ENCODE measurements at places on chromosomes 16 and 17. TPM values are rescaled to one million over a fixed set of nuclear protein-coding genes. Genes with fewer than 3 reads are reported as not detected.

DNA sequence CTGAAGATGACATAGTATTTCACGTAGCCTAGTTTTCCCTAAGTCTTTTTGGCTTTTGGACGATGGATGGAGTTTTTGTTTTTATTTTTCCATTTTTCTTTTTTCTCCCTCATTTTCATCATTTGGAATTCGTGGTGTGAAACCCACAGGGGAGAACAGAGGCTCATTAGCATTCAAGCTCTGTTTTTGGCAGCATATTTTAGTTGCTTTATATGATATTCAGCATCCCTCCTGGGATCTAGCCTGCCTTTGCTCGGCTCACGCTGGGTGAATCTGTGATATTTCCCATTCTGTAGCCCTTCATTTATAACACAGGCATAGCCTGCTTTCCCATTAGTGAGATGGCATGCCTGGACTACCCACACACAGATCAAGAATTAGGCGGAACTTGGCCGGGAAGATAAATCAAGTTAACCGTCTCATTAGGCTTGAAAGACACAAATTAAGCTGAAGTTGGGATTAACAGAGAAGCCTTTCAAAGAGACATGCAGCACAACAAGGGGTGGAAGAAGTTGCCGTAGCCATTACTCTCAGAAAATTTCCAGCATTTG lies 20.1 kb upstream of the CLEC19A start:
- no peak for DNase-seq

DNA sequence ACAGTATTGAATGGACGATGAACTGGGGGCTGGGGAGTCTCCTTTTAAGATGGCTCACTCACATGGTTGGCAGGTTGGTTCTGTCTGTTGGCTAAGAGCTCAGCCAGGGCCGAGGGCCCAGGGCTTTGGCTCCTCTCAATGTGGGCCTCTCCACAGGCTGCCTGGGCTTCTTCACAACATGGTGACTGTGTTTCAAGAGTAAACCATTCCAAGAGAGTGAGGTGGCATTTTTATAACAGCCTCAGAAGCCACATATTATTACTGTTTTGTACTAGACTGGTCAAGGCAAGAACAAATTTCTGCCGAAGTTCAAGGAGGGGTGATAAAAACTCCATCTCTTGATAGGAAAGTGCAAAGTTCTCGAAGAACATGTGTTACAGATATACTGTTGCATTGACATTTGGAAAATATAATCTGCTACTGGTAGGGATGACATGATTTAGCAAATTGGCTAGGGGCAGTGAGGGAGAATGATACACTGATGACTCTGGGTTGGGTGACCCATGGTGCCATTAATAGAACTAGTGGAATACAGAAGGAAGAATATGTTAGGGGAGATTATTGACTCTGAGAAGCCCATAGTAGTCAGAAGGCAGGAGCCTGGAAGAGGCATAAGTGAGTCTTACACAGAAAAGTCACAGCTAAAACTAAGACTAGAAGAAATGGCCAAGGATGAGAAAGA lies 13.7 kb downstream of the KRABD2 start:
- no peak for DNase-seq

DNA sequence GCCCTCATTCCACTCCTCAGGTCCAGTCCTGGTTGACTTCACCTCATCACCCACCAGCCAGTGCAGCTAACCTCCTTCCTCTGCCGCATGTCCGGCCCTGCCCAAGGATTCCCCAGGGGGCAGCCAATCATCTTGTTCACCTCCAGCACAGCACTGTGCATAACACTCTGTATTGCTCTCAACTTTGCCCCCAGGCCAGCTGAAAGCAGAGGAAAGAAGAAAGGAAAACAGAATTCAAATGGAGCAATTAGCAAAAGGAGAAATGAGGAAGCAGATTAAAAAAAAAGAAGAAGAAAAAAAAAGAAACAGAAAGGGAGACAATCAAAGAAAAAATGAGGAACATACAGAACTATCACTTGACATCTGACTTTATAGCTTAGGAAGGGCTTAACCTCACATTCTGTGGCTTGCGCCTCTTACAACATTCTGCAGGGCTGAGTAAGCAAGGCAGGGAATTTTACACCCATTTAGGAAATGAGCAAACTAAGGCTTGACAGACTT lies 26.1 kb downstream of the GAS7 start:
- DNase-seq = no peak

- no peak for DNase-seq
Observed at GRCh38 chr16:78619811-78620210, 520.4 kb downstream of the WWOX start.

DNA sequence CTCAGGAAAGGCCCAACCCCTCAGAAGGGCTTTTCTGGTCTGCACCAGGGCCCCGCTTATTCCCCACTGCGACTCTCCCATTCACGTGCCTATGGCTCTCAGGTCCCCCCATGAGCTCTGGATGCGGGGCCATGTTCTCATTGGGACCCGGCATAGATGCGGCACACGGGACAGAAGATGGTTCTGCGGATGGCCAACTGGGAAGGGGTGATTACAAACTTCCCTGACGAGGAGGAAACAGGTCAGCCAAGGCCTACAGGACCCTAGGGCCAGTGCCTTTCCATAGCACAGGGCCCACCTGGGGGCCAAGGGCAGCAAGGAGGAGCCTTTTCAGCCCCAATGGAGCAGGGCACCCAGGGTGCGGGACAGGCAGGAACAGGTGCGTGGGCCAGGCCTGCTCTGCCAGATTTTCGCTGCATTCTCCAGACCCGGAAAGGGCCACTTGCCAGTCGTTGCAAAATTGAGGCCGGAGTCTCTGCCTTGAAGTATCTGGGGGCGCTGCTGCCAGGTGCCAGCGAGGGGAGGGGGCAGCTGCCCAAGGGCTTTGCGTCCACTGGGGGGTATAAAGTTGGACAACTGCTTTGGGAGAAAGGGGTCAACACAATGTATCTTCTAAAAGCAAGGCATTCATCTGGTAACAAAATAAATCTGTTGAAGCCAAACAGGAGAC lies 20.5 kb downstream of the SLC7A5 start:
- no peak for DNase-seq

GRCh38 chr17:27354051-27354490 lies 60.2 kb downstream of the WSB1 start:
- DNase-seq = no peak

GRCh38 chr17:28113269-28113668 lies 70.8 kb downstream of the NLK start:
- DNase-seq = peak; percentile 37

DNA sequence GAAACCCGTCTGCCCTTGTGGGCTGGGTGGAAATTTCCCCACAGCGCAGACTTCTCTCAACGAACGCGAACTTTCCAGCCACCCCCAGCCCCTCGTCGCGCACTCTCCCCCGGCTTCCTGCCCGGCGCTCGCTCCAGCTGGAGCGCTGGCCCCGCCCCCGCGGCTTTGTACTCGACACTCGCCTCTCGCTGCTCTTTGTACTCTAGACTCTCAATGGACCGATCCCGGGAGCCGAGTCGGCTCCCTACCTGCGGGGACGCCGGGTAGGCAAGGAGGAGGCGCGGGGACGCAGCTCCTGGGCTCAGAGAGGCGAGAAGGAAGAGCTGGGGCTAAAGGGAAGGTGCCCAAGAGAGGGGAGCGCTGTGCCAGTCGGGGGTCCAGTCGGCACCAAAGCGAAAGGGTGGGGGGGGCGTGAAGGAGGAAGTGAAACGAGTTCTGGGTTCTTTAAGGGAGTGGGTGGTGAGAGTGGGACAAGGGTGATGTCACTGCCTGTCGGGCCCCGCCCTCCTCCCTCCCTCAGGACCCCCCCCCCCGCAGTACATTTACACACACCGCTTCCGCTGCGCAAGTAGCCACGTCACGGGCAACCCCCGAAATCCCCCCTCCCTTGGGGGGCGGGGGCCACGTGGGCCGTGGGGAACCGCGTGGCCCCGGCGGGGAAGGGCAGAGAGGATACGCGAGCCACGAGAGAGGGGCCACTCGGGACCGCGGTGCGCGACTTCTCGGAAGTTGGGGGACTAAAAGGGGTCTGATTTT lies 9.7 kb downstream of the KDM6B start:
- DNase-seq = peak; percentile 87

DNA sequence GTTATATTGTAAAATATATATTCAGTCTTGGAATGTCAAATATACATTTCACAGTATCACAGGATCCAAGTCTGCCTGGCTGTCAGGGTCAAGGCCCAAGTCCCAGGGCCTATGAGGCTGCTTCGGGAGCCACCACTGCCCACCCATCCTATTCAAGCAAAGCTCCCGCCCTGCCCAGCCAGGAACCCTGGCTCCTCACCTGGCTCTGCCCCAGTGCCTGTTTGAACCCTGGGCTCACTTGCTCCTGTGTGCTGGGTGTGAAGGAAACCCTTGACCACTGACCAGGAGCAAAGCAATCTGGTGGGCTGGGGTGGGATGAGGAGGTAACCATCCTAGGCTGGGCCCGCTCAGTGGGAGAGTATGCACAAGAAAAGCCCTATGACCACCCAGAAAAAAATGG lies 27.0 kb downstream of the ITGAE start:
- no peak for DNase-seq

DNA sequence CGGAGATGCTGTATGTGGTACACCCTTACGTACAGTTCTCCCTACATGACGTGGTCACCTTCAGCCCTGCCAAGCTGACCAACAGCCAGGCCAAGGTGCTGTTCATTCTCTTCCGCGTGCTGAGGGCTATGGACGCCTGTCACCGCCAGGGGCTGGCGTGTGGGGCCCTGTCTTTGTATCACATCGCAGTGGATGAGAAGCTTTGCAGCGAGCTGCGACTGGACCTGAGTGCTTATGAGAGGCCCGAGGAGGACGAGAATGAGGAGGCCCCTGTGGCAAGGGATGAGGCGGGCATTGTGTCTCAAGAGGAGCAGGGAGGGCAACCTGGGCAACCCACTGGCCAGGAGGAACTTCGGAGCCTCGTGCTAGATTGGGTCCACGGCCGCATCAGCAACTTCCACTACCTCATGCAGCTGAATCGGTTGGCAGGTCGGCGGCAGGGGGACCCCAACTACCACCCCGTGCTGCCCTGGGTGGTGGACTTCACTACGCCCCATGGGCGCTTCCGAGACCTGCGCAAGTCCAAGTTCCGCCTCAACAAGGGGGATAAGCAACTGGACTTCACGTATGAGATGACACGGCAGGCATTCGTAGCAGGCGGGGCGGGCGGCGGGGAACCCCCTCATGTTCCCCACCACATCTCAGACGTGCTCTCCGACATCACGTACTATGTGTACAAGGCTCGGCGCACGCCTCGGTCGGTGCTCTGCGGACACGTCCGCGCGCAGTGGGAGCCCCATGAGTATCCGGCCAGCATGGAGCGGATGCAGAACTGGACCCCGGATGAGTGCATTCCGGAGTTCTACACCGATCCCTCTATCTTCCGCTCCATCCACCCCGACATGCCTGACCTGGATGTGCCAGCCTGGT lies 1.4 kb downstream of the WDR81 start:
- DNase-seq = no peak

DNA sequence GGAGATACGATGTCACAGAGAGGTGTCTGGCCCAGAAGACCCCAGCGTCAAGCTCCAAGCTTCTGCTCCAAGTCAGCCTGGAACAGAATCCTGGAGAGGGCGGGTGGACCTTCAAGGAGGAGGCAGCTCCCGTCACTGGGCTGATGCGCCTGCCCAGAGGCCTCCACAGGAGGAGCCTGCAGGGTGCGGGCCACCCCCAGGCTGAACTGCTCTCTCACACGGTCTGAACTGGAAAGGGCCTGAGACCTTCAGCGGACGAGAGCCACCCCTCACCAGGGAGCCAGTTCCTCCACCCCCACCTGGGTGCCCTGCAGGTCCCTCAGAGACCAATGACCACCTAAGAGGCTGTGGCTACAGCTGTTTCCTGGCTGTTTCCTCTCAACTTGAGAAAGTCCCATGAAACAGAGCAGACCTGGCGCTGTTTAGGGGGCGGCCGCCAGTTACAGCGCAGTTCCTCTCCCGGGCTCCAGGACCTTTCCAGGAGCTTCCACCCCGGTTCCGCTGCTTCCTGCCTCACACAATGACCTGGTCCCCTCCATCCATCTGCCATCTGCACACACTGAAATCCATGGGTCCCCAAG lies 36.0 kb upstream of the KLHDC4 start:
- DNase-seq = no peak

GRCh38 chr17:9192010-9192409 lies 170.7 kb downstream of the NTN1 start:
- peak; percentile 55 for DNase-seq

GRCh38 chr16:85202631-85203461 lies 90.6 kb upstream of the CIBAR2 start:
- peak; percentile 96 for DNase-seq

GRCh38 chr16:1615761-1616160 lies 3.6 kb downstream of the CRAMP1 start:
- peak; percentile 9 for DNase-seq

- no peak for DNase-seq
Observed at GRCh38 chr17:15909481-15909991, 35.4 kb upstream of the ADORA2B start.

DNA sequence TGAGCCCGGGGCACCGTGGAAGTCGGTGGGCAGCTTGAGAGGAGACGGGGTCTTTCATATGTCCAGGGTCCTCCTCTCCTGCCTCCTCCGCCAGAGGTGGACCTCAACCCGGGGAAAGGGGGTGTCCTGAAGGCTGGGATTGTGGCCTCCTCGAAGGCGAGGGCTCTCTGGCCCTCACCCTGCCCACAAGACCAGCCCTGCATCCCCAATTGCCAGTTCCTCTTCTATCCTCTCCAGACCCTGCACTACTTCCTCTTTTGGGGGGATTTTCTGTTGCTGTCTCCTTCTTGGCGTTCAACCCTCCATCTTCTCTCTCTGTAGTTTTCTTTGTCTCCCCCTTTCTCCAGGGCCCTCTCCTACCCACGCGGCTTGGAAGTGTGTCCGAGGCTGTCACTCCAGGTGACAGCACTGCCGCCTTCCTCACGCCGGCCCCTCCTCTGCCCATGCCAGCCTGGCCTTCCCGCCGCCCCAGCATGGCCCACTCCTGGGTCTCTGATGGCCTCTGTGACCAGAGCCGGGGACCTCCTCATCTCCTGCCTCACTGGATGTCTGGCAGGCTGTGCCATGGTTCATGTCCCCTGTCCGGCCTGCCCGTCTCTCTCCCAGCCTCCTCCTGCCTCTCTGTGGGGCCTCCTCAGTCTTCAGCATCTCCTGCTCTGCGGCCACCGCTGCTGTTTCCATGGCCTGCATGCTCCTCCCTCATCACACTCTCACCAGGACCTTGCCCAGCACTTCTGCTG lies 2.4 kb upstream of the ITGAX start:
- no peak for DNase-seq

- DNase-seq = peak; percentile 97
Observed at GRCh38 chr17:27446569-27447301, 9.5 kb upstream of the KSR1 start.

- DNase-seq = peak; percentile 70
Observed at GRCh38 chr16:72561-73548, at the start of gene RHBDF1. Gene RHBDF1, minus strand, starts transcription at chr16:72631. Its CDS starts 7,616 bp downstream, at chr16:65015.

The CD300LB gene
- total RNA-seq = 1.2 TPM

The CDIP1 gene
- 12.4 TPM for total RNA-seq

The UBFD1 gene
- total RNA-seq = 61.4 TPM

The IRF8 gene
- total RNA-seq = 48.3 TPM

The EVPLL gene
- total RNA-seq = 1.1 TPM

The PRR15L gene
- total RNA-seq = 59.5 TPM

The HOXB6 gene
- total RNA-seq = 6.1 TPM

The HMOX2 gene
- total RNA-seq = 37.6 TPM

The TPSD1 gene
- not detected for total RNA-seq

The GALNS gene
- total RNA-seq = 61.9 TPM
